ENCODE measurements at places on chromosomes 2 and 18.
A peak's percentile ranks its signal among the peaks of the same experiment; 100 is the strongest.

GRCh38 chr18:57816208-57816954, 13.3 kb upstream of the ATP8B1 start:
- no peak for DNase-seq

GRCh38 chr2:60023256-60023985, 530.0 kb downstream of the BCL11A start:
- no peak for DNase-seq

- no peak for DNase-seq
Observed at GRCh38 chr2:42193722-42194187, 24.6 kb downstream of the EML4 start.

DNA sequence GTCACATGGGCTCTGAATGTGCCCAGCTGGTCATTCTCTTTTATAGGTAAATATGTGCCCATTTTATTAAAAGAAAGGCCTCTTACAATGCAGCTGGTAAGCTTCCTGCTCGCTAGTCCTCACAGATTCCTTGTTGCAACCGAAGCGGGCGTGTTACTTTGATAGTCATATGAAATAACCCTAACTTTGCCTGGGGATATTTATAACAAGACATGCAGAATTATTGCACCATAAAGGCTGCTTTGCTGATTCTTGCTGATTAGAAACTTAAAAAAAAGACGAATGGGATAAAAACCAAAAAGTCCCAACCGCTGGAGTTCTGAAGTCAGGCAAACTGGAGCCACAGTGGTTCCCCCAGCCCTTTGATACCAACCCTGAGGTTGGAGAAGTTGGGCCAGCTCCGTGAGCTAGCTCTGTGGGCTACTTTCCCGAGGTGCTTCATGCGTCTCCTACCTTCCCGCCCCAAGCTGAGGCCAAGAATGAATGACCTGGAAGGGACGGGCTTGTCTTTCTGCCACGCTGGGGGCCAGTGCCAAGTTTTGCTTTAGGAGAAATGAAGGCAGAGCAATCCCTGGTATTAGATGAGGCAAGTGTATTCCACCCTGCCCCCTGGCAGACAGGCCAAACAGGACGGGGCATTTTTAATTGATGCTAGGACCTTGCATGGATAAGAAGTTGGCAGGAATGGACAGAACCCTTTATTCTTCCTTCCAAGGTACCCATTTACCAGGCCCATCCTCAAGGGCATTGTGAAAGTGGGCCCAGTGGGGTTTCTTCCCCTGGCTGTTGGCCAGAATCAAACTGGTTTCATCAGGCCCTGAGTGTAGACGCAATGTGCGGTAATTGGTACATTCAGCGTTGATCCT, 140.4 kb downstream of the KCTD1 start:
- DNase-seq: no peak

- DNase-seq: no peak
Observed at GRCh38 chr2:224025874-224026273, 13.2 kb downstream of the SERPINE2 start.

DNA sequence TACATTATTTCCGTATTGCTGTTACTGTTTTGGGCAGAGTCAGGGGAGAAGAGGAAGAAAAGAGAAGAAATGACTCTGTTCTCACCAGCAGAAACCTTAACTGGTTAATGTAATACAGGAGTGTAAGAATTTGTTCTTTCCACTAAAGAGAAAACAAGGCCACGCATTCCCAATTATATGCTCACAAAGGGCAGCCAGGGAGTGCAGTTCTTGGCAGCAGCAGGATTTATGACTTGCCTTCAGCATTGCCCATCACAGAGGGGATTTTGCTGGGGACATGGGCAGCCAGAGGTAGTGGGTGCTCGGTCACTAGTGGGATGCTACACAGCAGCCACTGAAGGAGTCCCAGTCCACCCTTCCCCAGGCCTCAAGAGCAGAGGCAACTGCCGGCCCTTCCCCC, 18.4 kb downstream of the MREG start:
- DNase-seq: no peak

DNA sequence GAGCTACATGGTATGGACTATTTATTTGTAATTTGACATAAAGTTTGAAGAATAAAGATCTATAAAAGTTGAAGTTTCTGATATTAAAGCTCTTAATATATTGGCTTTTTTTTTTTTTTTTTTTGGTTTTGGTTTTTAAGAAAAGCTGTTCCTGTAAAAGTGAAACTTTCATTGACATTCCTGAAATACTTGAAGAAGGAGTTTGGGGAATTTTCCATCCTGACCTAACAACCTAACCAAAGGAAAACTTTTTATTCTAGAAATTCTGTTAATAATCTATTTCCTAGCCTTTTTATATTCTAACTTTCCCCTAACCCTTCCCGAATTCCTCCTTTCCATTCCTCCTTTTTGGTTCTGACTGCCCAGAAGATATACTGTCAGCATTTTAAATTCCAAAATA, 83.7 kb downstream of the ACSL3 start:
- DNase-seq: no peak

DNA sequence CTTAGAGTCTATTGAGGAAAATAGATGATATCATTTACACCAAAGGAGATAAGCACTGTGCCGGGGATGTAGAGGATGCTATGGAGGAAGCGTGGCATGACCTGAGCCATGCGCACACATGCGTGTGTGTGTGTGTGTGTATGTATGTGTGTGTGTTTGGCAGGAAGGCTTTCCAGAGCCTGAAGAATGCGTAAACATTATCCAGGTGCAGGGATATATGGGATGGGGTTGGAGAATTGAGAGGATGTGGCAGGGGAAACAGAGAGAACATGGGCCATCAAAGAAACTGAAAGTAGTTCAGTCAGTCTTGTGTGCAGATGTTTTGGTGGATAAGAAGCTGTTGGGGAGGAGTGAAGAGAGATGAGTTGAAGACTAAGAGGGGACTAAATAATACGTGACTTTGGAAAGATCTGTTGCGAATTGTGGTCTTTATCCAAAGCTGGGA, 9.3 kb upstream of the STAT1 start:
- no peak for DNase-seq

DNA sequence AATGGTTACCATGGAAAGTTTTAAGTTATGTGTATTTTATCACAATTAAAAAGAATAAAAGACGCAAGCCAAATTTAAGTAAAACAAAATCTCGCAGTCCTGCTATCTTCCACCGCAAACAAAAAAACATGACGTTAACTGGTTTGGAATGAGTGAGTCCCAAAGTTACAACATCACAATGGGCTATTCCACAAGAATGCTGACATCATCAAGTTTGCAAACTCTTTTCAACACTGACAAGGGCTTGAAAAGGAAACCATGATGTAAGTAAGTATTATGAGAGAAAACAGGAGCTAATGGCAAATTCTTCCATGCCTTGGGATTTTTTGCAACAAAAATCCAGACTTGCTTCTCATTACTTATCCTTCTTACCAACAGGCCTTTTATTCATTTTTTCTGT, 31.1 kb downstream of the SIGLEC15 start:
- DNase-seq: no peak

DNA sequence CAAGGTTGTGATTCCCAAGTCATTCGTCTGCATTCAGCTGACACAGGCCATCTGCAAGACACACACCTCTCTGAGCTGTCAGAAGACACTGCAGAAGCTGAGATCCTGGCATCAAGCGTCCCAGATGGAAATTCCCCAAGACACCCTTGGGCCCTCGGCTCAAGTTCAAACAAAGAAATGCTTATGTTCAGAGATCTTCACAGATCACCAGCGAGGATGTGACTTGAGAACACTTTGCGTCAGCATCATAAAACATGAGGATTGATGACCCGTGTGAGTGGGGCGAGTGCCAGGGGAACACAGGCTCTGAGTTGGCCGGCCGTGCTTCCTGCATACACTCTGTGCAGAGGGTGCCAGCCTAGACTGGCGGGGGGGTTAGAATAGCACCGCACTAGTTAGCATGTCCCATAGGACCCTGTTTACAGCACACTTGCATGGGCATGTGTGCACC, 36.8 kb downstream of the KCNIP3 start:
- DNase-seq: no peak

GRCh38 chr2:45680351-45680967, 29.0 kb downstream of the PRKCE start:
- DNase-seq: no peak

- peak; percentile 61 for DNase-seq
Observed at GRCh38 chr18:3262234-3263131, 550 bp downstream of the MYL12B start.

- no peak for DNase-seq
Observed at GRCh38 chr2:143558665-143559064, 429.4 kb downstream of the ARHGAP15 start.

GRCh38 chr18:62017618-62018017, 124.8 kb upstream of the RNF152 start:
- no peak for DNase-seq

- DNase-seq: peak; percentile 53
Observed at GRCh38 chr2:101251844-101252407, 760 bp upstream of the CNOT11 start.

DNA sequence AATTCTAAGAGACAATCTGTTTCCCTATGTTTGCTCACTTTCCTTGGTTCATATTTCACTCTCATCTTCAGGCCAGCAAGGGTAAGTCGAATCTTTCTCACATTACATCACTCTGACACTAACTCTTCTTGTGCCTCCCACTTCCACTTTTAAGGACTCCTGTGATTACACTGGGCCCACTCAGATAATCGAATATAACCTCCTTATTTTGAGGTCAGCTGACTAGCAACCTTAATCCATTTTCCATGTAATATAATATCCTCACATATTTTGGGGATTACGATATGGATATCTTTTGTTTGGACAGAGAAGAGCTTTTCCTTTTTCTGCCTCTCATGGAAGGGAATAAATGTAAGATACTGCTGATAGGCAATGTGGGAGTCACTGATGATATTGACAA, 2015.7 kb upstream of the LRRTM1 start:
- DNase-seq: no peak

DNA sequence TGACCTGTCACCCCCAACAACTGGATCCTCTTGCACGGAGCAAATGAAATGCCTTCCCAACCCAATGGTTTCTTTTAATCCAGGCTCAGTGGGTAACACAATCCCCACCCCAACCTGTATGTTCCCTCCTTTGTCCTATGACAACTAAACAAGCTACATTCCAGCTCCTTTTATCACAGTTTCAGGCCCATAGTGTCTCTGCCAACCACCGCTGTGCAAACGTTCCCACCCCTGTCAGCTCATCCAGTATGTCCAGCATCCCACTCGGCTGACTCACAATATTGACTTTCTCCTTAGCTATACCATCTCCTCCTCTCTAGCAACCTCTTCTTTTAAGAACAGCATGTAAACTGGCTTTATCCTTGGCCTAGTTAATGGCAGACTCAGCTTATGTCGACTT, 117.9 kb upstream of the PPP1CB start:
- DNase-seq: no peak

- no peak for DNase-seq
Observed at GRCh38 chr2:9141091-9141667, 65.4 kb upstream of the ASAP2 start.

DNA sequence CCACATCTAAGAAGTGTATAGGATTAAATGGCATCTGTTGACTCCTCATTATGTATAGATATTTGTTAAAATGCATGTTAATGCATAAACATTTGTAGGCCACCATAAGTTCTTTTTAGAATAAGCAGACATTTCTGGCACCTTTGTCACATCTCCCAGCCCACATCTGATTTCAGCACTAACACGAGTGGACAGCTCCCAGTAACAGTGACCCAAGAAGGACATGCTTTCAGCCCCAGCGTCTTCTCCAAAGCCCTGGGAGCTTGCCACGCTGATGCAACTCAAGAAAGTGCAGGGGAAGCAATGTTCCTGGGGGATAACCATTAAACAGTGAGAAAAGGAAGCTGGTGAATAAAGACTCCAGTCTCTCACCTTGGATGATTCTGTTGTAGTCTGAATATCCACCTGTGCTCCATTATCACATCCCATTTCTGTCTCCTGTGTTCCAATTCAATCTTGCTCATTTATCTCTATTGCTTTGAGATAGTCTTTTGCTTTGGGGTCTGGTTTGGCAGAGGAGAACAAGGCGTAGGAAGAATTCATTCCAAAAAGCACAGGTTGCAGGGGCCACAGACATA, 182.6 kb upstream of the THSD7B start:
- DNase-seq: no peak

- no peak for DNase-seq
Observed at GRCh38 chr18:22551536-22552151, 133.9 kb upstream of the CTAGE1 start.

GRCh38 chr2:142031656-142032055, 99.2 kb downstream of the LRP1B start:
- DNase-seq: no peak

GRCh38 chr2:168538534-168538933, 82.5 kb downstream of the CERS6 start:
- DNase-seq: no peak

GRCh38 chr2:97869722-97870346, 125.9 kb downstream of the TMEM131 start:
- no peak for DNase-seq

DNA sequence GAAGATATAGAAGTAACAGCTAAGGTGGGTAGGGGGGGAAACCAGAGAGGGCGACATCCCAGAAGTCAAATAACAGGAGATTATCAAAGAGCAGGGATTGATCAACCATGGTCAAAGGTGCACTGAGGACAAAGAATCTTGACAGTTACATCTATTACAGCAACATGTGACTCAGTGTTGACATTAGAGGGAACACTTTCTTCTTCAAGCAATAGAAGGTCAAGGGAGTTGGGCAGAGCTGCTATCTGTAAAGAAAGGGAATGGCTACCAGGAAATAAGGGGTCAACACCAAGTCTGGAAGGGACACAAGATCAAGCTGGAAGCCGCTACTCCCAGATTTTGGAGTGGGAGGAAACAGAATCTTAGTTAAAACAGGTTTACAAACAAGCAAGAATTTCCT, 611.0 kb downstream of the TSN start:
- no peak for DNase-seq

DNA sequence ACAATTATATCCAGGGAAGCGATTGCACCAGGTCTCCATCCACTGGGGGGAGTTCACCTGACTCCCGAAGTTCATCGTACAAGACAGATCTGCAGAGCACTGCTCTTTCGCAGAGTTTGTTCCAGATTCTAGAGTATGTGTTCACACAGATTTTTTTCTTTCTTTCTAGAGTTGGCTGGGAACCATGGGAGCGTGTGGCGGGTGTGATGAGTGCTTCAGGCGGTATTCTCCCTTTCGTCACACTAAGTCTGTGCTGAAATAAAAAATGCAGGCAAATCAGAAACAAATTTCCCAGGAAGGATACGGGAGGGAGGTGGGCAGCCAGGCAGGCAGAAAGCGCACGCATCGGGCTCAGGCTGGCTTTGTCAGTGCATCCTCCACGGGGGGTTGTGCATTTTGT, 129.8 kb upstream of the SOX11 start:
- no peak for DNase-seq

- no peak for DNase-seq
Observed at GRCh38 chr2:217774232-217774631, 228.6 kb downstream of the TNS1 start.

GRCh38 chr2:53852532-53852931, 7.2 kb downstream of the GPR75 start:
- DNase-seq: no peak

- no peak for DNase-seq
Observed at GRCh38 chr2:128701418-128701817, 382.8 kb upstream of the HS6ST1 start.

Data from left lobe of liver (tissue), 2 donors.